CD4-positive, alpha-beta T cell treated with Interferon alpha-2 for 1 hour (primary cell): ENCODE measurements at places on chromosomes 2 and 18.

DNA sequence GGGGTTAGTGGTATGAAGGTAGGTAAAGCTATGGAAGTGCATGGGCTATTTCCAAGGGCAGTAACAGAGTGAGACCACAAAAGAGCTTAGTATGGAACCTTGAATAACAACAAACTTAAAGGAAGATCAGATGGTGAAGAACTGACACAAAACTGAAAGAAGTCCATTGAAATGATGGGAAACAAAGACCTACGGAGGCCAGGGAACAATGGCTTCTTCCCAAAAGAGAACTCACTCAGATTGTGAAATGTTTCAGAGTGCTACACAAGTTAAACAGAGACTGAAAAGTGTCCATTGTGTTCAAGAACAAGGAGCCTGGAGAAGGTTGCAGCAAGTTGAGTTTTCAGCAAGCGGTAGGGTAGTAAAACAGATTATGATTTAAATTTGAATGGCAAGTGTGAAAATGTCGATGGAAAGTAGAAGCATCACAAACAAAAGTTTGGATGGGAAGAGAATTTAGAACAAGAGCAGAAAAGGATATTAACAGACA lies 700.0 kb upstream of the NXPH2 start:
- no peak for DNase-seq

GRCh38 chr2:241256168-241256545 lies 59.3 kb downstream of the HDLBP start:
- DNase-seq = no peak

GRCh38 chr2:134782792-134783191 lies 55.6 kb upstream of the ACMSD start:
- no peak for DNase-seq

DNA sequence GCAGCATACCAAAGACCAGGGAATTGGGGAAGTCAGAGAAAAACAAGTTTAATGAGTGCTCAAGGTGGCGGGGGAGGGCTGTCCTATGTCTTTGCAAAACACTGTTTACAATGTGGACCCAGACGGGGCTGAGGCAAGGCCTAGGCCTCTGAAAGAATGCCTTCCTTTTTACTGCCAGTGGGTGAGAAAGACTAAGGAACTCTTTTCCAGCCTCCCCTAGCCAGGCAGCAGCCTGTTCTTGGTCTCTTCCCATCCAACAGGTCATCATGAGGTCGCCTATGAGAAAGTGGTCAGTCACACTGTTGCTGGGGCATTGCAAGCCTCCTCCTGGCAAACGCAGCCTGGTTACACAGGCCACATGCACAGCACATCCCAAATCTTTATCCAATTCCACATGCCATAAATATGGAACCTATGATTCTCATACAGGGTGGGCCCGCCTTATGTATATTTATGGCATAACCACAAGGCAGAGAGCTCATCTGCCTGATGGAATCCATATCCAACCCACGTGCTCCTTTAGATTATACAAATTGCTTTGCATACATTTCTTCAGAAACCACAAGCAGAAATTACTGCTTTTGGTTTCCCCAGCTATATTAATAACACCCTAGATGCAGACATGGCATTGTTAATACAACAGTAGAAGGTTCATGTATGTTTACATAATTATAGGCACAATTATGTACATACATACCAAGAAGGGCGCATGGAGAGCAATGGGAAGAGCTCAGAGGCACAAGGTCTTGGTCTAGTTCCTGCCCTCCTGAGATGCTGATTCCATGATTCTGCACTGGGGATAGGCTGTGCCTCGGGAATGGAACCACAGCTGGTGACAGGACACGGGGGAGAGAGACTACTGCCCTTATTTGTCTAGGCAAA lies 48.6 kb downstream of the NRP2 start:
- DNase-seq = no peak

DNA sequence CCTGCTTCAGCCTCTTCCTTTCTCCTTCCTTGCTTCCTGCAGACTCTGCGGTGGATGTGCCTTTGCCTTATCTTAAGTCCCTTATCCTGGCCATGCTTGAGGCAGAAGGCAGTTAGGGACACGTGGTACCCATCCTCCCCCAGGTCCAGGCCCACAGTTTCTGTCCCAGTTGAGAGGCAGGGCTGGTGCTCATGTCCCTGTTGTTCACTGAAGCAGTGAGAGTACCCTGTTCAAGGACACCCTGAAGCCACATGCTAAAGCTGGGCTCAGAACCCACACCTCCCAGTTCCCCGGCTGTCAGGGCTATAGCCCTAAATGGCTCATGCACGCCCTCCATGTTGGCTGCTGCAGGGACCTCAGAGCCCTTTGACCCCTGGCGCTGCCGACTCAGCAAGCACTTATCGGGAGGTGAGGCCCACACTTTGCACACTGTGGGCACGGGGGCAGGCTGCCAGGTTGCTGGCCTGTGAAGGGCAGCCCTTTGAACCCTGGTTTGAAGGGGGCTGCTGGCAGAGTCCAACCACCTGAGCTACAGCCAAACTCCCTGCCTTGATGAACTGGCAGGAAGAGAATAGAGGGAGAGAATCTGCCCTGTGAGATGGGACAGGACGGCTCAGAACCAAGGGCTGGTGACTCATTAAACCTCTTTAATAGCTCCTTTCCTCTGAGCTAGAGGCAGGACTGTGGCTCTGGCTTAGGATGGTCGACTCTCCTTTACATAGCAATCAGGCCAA lies 6.3 kb downstream of the KHK start:
- no peak for DNase-seq

DNA sequence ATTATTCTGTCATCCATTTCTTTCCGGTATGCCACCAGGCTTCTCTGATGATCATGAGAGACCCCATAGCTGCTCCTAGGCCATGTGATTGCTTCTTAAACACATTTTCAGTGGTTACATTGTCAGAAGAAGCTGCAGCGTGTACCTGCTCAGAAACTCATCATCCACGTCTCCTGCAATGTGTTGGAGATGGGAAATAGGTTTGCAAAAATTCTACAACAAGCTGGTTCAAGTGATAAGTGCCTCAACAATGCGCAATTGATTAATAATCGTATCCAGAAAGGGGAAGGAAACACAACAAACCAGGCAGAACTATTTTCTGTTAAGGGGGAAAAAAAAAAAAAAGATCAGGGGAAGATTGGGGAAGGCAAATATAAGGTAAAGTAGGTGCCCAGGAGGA lies 75.7 kb upstream of the THUMPD2 start:
- no peak for DNase-seq

- DNase-seq = no peak
These were observed 12.1 kb downstream of the GALNT14 start for GRCh38 chr2:31125918-31126695.

GRCh38 chr2:145617906-145618305 lies 1098.0 kb upstream of the ZEB2 start:
- DNase-seq = no peak

DNA sequence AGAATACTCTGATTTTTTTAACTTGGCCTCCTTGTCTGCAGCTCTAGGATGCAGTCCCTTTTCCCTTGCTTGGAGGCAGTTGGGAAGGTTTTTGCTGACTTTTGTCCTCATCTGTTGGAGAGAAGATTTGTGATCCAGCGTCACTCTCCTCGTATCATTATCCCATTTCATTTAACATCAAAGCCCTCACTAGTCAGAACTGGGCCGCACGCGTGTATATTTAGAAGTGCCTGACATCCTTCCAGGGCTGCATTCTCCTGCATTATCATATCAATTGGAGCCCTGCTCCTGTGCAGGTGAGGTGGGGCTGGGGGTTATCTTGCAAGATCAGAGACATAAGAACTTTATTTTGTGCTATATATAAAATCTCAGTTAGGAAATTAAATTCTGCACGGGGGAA lies 435.1 kb upstream of the HS6ST1 start:
- no peak for DNase-seq

GRCh38 chr2:79622508-79622907 lies 109.7 kb downstream of the CTNNA2 start:
- no peak for DNase-seq

GRCh38 chr2:111034606-111035005 lies 86.1 kb upstream of the BCL2L11 start:
- DNase-seq = no peak

- DNase-seq = no peak
These were observed 67.3 kb downstream of the SNORC start for GRCh38 chr2:232937278-232937906.

- DNase-seq = no peak
These were observed 21.7 kb upstream of the CXCR4 start for GRCh38 chr2:136139631-136140030.

GRCh38 chr2:150591496-150592285 lies 104.2 kb upstream of the RND3 start:
- no peak for DNase-seq

- DNase-seq = no peak
These were observed 96.6 kb downstream of the TMEM17 start for GRCh38 chr2:62409442-62409841.

DNA sequence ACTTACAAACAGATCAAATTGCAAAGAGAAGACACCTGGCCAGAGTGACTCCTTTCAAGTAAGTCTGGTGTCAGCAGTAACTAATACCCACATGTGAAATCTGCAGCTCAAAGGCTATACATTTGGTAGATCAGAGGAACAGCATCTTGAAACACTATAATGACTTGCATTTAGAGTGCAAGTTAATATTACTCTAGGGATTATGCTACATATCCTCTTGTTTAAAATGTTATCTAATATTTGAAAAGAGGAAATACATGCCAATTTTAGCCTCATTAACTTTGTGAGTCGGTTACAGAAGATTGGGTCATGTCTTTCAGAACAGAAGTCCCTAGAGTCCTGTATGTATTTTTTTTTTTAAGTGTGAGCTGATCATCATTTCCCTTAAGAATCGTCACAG lies 15.2 kb downstream of the LANCL1 start:
- no peak for DNase-seq

DNA sequence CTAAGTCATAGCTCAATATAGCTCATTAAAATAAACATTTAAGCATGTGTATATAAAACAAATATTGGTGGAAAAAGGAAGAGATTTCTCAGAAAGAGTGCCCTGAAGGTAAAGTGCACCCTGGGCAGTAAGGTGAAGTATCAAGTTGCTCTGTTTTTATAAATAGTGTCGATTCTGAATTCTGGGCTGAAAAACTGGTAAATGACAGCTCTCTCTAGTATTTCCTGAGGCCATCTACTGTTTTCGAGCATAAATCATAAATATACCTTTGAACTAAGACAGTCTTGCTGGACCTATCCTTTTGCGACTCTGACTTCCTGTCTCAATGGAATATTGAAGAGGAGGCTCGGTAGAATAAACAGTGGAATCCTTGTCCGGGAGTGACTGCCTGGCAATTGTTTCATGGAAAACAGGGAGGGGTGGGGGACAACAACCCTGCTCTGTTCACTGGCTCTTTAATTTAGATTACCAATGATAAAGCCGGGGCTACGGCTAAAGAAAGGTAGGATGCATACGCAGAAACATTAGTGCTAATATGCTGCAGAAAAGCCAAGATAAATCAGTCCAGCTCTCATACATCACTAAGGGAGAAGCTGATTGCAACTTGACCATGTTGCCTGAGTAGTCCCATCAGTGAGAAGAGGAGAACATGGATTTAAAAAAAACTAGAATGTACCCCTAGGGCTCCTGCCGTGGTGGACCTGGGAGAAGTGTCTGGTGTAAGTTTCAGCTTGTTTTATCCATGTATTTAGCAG lies 124.1 kb downstream of the RAPGEF4 start:
- DNase-seq = no peak

- DNase-seq = no peak
These were observed 59.8 kb downstream of the SNTG2 start for GRCh38 chr2:1010415-1010930.

- DNase-seq = no peak
These were observed 3.6 kb downstream of the FAM124B start for GRCh38 chr2:224398289-224398688.

- DNase-seq = no peak
These were observed 51.8 kb downstream of the NDUFA10 start for GRCh38 chr2:239973386-239973785.

GRCh38 chr2:215410932-215411285 lies 25.0 kb downstream of the FN1 start:
- DNase-seq = no peak
